ENCODE measurements at places on chromosomes 1 and 21.

- no peak for DNase-seq
Observed at GRCh38 chr1:42951588-42951987, 7.1 kb downstream of the SLC2A1 start.

- DNase-seq, result no peak
Observed at GRCh38 chr1:175200678-175201521, 8.3 kb upstream of the KIAA0040 start.

- DNase-seq, result no peak
Observed at GRCh38 chr1:235996048-235996785, 68.7 kb downstream of the NID1 start.

DNA sequence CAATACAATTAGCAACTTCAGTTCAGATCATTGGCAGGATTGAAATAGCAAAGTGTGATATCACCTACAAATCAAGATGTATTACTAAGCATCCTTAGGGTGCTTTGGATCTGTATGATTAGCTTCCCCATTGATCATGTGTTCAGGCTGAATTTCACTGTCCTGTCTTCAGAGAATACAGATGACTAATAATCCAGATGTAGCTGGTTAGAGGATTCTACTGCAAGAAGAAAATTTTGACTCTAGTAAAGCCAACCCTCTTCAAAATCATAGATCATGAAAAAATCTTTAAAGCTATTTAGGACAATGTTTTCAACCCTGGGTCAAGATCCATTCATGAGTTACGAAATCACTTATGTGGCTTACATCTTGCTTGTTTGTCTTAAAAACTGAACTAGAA lies 184.4 kb downstream of the PTGER3 start:
- no peak for DNase-seq

- DNase-seq, result no peak
Observed at GRCh38 chr1:160838888-160839287, 23.8 kb downstream of the CD244 start.

DNA sequence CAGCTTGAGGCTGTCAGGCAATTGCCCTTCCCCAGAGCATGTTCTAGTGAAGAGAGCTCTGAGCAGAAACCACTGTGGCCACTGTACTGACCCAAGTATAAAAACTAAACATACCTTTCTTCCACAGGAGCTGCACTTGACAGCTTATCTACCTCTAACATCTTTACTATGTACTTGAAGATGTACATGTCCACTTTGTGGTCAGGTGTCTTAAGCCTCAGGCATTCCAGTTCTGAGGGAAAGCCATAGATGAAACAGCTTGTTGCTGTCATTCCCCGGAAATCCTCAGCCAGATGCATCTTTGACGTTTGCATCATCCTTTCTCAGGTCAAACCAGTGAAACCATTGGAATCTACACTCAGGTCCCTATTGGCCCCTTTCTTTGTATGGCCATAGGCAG lies 70.4 kb downstream of the CHRM3 start:
- no peak for DNase-seq

DNA sequence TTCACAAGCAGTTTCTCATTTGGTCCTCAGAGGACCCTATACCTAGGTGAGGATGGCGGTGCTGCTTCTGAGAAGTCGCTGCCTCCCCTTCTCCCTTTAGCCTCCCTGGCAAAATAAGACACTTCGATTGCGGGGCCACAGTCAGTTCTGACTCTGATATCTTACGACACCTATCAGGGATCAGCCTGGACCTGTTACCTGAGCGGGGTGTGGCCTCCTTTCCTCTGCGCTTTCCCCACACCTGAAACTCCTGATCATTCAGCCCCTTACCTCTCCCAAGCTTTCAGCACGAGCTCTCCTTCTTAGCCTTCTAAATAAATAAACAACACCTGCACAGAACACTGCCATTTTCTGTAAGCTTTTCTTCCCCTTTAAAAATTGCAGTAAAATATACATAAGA lies 24.6 kb upstream of the GPR137B start:
- DNase-seq, result no peak

All from NCI-H187 (cell line).